Right hindlimb (tissue), 1 donor: ENCODE measurements at places on chromosomes 3 and 15.

- DNase-seq: no peak
Measured at GRCh38 chr3:115898656-115899410, 275.5 kb downstream of the GAP43 start.

GRCh38 chr15:90421527-90421926 is 33.5 kb downstream of the IQGAP1 start:
- DNase-seq: no peak

- DNase-seq: no peak
Measured at GRCh38 chr15:101003081-101003480, 83.9 kb downstream of the LRRK1 start.

GRCh38 chr3:71998995-71999673 is 214.2 kb upstream of the PROK2 start:
- no peak for DNase-seq

DNA sequence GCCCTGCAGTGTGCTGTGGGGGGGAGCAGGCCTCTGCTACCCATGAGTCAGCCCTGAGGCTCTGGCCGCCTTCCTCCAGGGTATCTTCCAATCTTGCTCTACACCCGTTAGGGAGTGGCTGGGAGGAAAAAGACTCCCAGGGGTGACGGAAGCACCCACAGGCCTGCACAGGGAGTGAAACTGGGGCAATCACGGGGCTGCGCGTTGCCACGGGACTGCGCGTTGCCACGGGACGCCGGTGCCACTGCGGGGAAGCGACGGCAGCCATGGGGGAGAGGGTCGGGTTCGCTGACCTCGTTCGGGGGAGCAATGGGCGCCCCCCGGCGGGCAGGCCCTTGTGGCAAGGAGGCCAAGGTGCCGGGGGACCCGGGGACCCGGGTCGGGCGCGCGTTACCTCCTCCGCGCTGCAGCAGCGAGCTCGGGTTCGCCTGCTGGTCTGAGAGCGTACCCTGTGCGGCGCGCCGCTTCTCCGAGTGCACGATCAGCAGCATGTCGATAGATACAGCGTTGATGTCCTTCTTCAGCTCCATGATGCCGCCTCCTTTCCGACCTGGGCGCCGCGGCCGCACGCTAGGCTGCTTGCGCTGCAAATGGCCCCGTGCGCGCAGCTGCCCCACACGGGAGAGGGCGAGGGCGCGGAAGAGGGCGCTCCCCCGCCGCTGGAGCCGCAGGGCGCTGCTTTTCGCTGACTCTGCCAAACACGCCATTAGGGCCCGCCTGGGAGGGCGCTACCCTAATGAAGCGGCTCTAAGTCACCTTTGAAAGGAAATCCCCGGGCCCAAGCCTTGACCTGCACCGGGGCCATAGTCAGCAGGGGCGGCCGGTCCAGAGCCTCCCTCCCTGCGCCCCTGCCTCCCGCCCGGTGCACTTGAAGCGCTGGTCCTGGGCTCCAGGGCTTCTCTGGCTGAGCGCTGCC is at the start of gene KY:
Gene KY (minus strand): TSS at position 592 of the 916 bp plus-strand sequence. CDS start 62 bp downstream, at position 530.
- DNase-seq: peak; percentile 67

GRCh38 chr15:85580879-85581278 is 200.5 kb downstream of the AKAP13 start:
- no peak for DNase-seq

DNA sequence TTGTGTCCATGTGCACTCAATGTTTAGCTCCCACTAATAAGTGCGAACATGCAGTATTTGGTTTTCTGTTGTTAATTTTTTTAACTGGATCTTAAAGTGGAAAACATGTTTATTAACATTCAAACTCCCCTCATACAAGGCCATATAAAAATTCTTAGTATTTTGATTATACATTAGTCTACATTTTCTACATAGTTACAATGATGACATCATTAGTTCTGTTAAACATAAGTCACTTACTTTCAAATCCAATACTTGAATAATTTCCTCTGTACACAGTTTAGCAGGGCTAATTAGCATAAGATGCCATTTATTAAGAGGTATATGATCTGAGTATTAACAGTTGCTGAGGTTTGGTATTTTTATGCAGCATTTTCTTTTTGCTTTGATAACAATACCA is 91.3 kb upstream of the CCDC39 start:
- DNase-seq: no peak

GRCh38 chr3:184177331-184177731 is 2.7 kb downstream of the AP2M1 start:
- DNase-seq: no peak

DNA sequence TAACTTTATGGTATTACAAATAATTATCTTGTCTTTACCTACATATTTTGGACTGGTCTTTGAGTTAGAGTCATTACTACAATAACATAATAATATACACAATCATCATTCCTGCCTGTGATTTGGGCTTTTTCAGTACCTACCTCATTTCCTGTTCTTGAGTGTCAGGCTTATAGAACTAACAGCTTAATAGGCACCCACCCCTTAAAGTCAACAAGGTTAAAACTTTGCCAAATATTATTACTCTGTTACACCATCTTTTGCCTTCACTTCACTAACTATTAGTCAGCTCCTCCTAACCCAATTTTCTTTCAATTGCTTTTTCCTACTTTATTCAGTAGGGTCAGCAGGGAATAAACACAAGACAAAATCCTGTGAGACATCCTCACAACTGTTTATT is 488.7 kb upstream of the AGTR1 start:
- no peak for DNase-seq
